Activated CD4-positive, alpha-beta memory T cell treated with anti-CD3 and anti-CD28 coated beads for 36 hours (primary cell): ENCODE measurements at places on chromosomes 7 and 10. TPM values are rescaled to one million over a fixed set of nuclear protein-coding genes. Genes with fewer than 3 reads are reported as not detected.

The DGKI gene
- total RNA-seq: 7.0 TPM

DNA sequence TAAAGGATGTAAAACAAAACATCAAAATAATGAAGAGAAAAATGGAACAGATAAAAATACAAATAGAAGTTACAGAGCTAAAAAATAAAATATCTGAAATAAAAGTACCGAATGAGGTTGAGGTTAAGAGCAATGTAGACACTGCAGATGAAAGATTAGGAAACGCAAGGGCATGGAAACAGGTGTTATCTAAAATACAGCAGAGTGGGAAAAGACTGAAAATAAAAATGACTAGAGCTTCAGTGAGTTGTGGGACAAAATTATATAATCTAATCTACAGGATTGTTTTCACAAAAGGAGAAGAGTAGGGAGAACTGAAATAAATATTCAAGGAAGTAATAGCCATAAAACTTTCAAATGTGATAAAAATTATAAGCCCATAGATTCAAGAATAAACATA, 123.8 kb downstream of the PTEN start:
- H3K36me3 ChIP-seq: no peaks in the 10 kb centered on the region
- no peak overlapping the region for H3K4me3 ChIP-seq
- DNase-seq: no peak
- H3K4me1 ChIP-seq: no peaks in the 10 kb centered on the region

DNA sequence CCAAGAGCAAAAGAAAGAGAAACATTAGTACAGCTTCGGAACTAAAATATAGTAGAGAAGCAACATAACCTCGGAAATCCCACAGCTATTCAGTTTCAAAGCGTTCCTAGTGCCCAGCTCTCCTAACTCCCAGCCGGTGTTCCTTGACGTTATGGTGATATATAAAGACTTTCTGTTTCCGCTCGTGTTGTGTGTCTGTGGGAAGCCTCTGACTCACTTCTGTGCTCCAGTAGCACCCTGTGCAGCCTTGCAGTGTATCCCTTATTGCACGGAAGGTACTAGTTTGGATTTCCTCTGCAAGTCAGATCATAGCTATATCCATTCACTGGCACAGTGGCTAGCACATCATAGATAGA, 535 bp downstream of the ASAH2B start:
- no peaks in the 10 kb centered on the region for H3K27me3 ChIP-seq
- H3K4me3 ChIP-seq: peak overlapping the region; percentile 81
- peak; percentile 56 for DNase-seq

DNA sequence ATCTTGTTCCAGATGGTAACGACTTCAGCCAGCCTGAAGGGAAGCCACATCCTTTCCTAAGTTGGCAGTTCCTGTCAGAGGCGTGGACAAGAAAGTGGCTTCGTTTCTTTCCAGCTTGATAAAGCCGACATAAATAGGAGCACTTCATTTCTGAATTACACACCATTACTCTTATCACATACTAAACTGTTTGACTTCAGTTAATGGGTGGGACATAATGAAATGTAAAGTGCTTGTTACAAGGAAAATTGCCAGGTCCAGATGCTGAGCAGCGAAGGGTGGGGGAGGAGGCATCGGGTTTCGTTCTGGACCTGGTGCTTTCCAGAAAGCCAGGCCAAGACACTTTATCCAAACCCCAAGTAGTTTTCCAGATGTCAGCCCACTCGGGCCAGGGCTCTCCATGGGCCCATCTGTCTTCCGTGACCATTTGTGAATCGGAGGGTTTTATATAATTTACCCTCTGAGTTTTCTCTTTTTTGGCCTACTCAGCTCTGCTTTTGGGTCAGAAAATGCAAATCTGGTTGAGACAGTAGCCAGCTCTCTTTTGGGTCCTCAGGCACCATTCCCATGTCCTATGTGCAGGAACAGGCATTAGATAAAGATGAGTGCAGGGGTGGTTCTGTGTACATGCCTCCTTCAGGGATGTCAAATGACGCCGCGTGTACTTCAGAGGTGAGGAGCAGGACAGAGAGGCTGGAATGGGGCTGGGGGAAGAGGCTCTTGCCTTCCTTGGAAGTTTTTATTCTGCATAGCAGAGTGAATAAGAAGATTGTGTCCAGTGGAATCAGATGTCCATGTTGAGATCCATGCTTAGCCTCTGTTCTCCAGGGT, 90.2 kb downstream of the TACC2 start:
- no peak overlapping the region for H3K4me3 ChIP-seq
- no peaks in the 10 kb centered on the region for H3K4me1 ChIP-seq
- no peaks in the 10 kb centered on the region for H3K36me3 ChIP-seq

GRCh38 chr7:73869011-73869798, 8.2 kb downstream of the TMEM270 start:
- no peak for DNase-seq
- H3K4me1 ChIP-seq: no peaks in the 10 kb centered on the region
- no peak overlapping the region for H3K27ac ChIP-seq
- H3K36me3 ChIP-seq: no peaks in the 10 kb centered on the region
- H3K27me3 ChIP-seq: no peaks in the 10 kb centered on the region

The LRGUK gene
- 0.07 TPM for total RNA-seq

The PGAM2 gene
- 0.26 TPM for total RNA-seq

DNA sequence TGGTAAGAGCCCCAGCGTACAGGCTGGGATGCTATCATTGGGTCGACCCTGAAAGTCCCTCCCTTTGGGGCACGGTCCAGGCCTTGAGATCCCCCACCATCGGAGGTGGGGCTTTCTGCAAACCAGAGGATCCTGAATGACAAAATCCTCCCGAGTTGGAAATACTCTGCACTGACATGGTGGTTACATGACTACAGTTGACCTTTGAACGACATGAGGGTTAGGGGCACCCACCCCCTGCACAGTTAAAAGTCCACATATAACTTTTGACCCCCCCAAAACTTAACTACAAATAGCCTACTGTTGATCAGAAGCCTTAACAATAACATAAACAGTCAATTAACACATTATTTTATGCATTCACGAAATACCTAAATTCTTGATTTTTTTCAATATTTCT, 13.1 kb downstream of the HSPA12A start:
- peaks cover 61% of the 10 kb centered on the region for H3K27me3 ChIP-seq
- H3K27ac ChIP-seq: no peak overlapping the region
- H3K36me3 ChIP-seq: no peaks in the 10 kb centered on the region
- H3K4me1 ChIP-seq: peaks cover 11% of the 10 kb centered on the region
- H3K4me3 ChIP-seq: no peak overlapping the region
- no peak for DNase-seq

The GJD4 gene
- not detected for total RNA-seq

The NUTM2A gene
- 0.17 TPM for total RNA-seq

The RSU1 gene
- total RNA-seq: 61.9 TPM

DNA sequence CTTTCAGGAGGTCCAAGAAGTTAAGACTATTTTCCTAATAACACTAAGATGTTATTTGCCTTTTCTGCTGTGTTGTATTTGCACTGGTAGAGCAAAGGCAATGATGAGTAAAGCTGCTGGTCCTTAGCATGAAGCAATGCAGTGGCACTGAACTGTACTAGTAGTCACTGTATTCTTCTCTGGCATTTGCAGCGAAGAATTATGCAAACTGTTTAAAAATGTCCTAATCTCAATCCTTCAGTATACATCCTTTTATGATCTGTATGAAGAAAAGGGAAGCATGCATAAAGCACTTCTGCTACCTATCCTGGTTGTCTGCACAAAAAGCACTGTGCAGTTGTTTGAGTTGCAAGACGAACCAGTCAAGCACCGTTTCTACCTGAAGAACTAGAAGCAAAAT, 20.4 kb downstream of the IGF2BP3 start:
- DNase-seq: no peak
- H3K27me3 ChIP-seq: peaks cover 40% of the 10 kb centered on the region
- no peaks in the 10 kb centered on the region for H3K4me1 ChIP-seq
- H3K27ac ChIP-seq: no peak overlapping the region
- H3K36me3 ChIP-seq: no peaks in the 10 kb centered on the region

GRCh38 chr10:34528320-34528719, 286.8 kb downstream of the PARD3 start:
- peaks cover 3% of the 10 kb centered on the region for H3K4me1 ChIP-seq
- peak; percentile 13 for DNase-seq
- H3K4me3 ChIP-seq: no peak overlapping the region
- no peak overlapping the region for H3K27ac ChIP-seq
- no peaks in the 10 kb centered on the region for H3K36me3 ChIP-seq

DNA sequence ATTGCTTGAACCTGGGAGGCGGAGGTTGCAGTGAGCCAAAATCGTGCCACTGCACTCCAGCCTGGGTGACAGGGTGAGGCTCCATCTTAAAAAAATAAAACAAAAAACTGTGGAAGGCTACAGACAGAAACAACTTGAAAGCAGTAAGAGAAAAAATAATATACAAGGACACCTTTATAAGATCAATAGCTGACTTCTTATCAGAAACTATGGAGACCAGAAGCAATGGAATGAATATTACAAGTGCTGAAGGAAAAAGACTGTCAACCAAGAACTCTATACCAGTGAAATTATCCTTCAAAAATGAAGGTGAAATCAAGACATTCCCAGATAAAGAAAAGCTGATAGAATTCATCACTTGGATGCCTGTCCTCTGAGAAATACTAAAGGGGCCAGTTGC, 49.0 kb downstream of the RBAK start:
- H3K4me3 ChIP-seq: no peak overlapping the region
- peaks cover 3% of the 10 kb centered on the region for H3K36me3 ChIP-seq
- peaks cover 2% of the 10 kb centered on the region for H3K27me3 ChIP-seq
- no peak overlapping the region for H3K27ac ChIP-seq

DNA sequence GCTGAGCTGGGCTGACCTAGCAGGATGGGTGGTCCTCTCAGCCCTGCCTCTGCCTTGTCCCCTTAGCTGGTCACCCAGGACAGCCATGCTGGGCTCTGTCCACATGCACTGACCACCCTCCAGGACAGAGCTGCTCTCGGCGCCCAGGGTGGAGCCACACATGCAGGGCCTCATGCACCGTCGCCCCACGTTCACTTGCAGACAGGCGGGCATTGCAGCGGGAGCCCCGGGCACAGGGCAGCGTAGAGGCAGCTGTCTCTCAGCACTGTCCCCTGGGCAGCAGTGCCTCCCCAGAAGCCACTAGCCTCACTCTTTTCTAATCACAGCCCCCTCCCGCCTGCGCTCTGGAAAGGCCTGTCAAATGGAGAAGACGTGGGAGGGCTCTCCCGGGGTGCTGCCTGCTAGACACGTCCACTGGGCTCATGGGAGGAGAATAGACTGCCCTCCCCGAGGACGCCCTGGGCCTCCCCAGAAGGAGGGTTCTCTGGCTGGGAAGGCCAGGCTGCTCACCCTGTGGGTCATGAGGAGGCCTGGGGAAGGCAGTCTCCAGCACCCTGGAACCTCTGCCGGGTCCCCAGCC, 37.4 kb downstream of the YKT6 start:
- no peaks in the 10 kb centered on the region for H3K4me1 ChIP-seq
- H3K27me3 ChIP-seq: no peaks in the 10 kb centered on the region
- no peaks in the 10 kb centered on the region for H3K36me3 ChIP-seq
- no peak overlapping the region for H3K27ac ChIP-seq
- no peak for DNase-seq

DNA sequence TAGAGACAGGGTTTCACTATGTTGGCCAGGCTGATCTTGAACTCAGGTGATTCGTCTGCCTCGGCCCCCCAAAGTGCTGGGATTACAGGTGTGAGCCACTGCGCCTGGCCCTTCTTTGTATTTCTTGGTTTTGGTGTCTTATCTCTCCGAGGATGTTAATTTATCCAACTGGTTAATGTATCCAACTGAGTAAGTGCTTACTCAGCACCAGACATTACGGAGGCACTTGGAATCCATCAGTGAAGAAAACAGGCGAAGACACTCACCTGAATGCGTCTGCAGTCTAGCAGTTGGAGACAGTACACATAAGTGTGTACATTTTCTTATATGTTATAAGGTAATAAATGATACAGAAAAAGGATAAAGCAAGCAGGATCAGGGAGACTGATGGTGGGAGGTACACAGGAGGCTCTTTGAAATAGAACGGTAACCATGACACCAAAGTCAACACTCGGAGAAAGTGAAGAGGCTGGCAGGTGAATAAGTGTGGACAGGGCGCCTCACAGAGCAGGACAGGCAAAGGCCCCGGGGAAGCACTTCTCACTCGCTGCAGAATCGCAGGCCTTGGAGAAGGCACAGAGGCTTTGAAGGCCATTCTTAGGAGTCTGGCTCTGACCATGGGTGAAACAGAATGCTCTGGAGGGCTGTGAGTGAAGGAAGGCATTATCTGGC, 73.1 kb downstream of the LANCL2 start:
- no peak overlapping the region for H3K27ac ChIP-seq
- no peaks in the 10 kb centered on the region for H3K36me3 ChIP-seq
- no peaks in the 10 kb centered on the region for H3K27me3 ChIP-seq
- DNase-seq: no peak
- H3K4me1 ChIP-seq: peaks cover 32% of the 10 kb centered on the region

The INHBA gene
- not detected for total RNA-seq

- H3K36me3 ChIP-seq: no peaks in the 10 kb centered on the region
- H3K27ac ChIP-seq: no peak overlapping the region
- H3K4me1 ChIP-seq: peaks cover 5% of the 10 kb centered on the region
- DNase-seq: no peak
- H3K27me3 ChIP-seq: peaks cover 7% of the 10 kb centered on the region
These were observed 56.0 kb upstream of the COMTD1 start for GRCh38 chr10:75291805-75292204.

The ZNF853 gene
- 0.99 TPM for total RNA-seq

DNA sequence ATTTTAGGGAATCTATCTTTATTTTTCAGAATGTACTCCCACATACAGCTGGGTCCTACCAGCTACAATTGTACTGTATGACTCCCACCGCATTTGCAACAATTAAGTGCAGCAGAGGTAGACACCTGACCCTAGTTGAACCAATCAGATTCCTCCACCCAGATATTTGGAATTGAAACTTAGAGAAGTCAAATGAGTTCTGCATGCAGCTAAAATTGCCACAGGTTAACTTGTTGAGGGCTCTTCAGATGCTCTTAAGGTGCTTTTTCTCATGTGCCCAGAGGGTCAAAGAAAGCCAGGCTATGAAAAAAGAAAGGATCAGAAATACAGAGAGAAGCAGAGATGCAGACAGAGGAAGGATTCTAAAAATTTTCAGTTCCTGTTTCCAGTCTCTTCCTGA, 68.0 kb upstream of the TES start:
- H3K4me1 ChIP-seq: peaks cover 12% of the 10 kb centered on the region
- H3K27ac ChIP-seq: no peak overlapping the region
- DNase-seq: no peak
- no peak overlapping the region for H3K4me3 ChIP-seq
- no peaks in the 10 kb centered on the region for H3K27me3 ChIP-seq

GRCh38 chr10:69241575-69241974, 21.4 kb downstream of the HKDC1 start:
- no peak overlapping the region for H3K4me3 ChIP-seq
- no peaks in the 10 kb centered on the region for H3K27me3 ChIP-seq
- H3K27ac ChIP-seq: no peak overlapping the region
- DNase-seq: no peak

The GATA3 gene
- 46.3 TPM for total RNA-seq

- DNase-seq: no peak
- H3K36me3 ChIP-seq: no peaks in the 10 kb centered on the region
- H3K4me1 ChIP-seq: no peaks in the 10 kb centered on the region
- H3K27ac ChIP-seq: no peak overlapping the region
- H3K4me3 ChIP-seq: no peak overlapping the region
- H3K27me3 ChIP-seq: no peaks in the 10 kb centered on the region
These were observed 68.5 kb downstream of the CPVL start for GRCh38 chr7:29077854-29078253.
